ENCODE measurements at places on chromosomes 5 and 9.

DNA sequence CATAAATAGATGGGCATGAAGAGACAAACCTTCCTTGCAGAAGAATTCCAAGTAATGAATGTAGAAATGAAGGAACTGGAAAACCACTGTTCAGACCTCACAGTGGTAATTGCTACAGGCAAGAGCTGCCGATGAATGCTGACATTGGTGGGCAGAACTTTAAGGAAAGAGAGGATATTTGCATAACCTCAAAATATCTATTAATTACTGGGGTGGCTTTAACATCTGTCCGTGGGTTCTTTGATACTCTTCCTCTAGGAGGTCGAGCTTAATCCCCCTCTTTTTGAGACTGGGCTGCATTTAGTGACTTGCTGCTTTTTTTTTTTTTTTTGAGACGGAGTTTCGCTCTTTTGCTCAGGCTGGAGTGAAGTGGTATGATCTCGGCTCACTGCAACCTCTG is 34.7 kb downstream of the LAMC3 start:
- no peak for DNase-seq

DNA sequence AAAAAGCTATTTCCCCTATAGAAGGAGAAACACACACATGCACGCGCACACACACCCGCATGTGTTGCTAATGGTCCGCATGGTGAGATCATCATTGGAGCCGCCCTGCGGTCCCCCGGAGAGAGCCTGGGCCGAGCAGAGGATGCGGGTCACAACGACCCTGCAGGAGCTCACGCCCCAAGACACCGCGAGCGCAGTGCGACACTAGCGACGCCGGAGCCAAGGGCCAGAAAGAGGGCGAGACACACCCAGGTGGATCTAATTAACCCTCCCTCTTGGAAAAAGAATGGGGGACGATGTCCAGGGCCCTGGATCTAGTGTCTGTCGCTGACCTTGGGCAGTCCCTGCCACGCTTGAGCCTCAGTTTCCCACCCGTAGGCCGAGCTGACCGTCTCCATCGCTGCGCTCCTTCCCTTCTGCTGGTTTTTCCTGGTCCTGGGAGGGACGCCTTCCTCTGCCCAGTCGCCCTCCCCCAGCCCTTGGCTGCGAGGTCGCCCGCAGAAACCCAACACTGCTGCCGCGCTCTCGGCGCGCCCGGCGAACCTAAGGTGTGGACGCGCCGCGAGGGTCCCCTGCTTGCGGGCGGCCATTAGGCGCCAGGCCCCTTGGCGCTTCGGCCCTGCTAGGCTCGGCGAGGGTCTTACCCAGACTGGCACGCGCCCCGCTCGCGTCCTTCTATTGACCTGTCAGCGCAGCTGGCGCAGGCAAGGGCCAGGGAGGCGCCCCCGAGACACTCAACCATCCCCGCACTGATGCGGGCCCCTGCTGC is 47.5 kb upstream of the RNF20 start:
- DNase-seq = no peak

- DNase-seq = no peak
These were observed 10.4 kb downstream of the PANK3 start for GRCh38 chr5:168568738-168569137.

- no peak for DNase-seq
These were observed 34.4 kb upstream of the SLC6A3 start for GRCh38 chr5:1479581-1480188.
